ENCODE measurements at places on chromosomes 5 and 9.

DNA sequence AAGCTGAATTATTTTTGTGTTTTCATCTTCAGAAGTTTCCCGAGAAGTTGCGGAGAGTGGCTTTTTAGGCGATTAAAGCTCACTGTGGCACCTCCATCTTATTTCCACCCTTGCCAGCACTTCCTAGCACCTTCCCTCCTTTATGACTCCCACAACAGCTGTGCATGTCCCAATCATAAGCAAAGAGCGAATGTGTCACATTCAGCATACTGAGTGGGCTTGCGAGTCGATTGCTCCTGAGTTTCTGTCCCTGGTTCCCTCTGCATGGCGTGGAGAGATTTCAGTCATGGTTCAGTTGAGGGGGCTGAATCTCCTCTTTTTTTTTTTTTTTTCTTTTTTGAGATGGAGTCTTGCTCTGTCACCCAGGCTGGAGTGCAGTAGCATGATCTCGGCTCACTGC is 144.9 kb downstream of the ARHGAP26 start:
- no peak for DNase-seq

- DNase-seq = no peak
Measured at GRCh38 chr5:126054577-126055347, 368.4 kb upstream of the GRAMD2B start.

GRCh38 chr9:87427851-87428506 is 69.7 kb upstream of the DAPK1 start:
- no peak for DNase-seq

DNA sequence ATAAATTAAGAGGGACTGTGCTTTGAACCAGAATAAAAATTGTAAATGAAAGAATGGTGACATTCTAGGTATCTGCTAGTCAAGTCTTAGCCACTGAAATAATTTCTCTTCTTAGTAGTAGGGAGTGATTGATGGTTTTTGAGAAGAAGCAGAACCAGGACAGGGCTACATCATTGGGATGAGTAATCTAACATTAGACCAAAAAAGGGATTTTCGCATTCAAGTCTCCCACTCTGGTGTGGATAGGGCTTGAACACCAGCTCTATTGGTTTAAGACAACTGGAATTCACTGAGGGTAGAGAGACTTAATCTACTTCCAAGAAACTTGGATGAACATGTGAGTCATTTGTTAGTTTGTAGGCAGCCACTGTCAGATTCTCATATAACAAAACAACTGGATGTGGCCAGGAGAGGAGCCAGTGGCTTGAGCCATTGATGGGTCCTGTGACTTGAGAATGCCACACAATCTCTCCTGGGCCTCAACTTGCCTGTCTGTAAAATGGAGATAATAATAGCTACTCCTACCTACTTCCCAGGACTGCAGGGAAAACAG is 16.6 kb downstream of the FAT2 start:
- DNase-seq = no peak

- no peak for DNase-seq
Measured at GRCh38 chr9:19246891-19247290, 16.4 kb downstream of the DENND4C start.

- no peak for DNase-seq
Measured at GRCh38 chr5:28415791-28416443, 1377.5 kb upstream of the CDH9 start.

GRCh38 chr9:76650692-76651091 is 113.5 kb upstream of the PCA3 start:
- no peak for DNase-seq

GRCh38 chr9:129929496-129930125 is 94.4 kb downstream of the USP20 start:
- no peak for DNase-seq

- no peak for DNase-seq
Measured at GRCh38 chr5:110969502-110969901, 102.0 kb upstream of the TSLP start.

DNA sequence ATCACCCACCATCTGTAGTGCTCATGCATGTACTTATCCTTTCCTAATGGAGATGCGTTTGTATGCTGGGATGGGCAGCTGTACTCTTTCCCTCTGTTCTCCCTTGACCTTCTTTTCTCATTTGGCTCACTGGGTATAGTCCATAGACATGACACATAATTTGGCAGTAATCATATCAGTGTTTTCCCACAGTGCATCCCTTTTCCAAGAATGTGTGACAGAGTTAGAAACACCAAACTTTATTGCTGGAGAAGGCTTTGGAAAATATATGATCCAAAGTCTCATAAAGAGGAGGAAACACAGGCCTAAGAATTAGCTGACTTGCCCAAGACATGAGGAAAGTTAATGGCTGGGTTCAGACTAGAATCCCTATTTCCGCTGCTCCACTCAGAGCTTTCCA is 1233.4 kb upstream of the DMAC1 start:
- no peak for DNase-seq

DNA sequence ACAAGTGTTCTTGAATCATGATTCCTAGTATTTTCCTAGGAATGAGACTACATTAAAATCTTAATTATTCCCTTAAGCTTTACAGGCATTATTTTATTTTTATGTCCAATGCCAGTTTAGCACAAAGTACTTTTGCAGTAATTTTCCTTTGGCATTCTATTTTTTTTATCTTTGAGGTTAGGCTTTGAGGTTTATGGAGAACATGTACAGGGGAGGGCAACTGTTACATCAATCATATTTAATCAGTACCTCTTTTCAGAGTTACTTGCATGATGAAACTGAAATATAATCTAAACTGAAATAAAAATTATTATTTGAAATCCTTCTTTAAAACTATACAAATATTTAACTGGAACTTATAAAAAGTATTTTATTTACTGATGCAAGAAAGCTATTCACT is 118.2 kb upstream of the MPDZ start:
- DNase-seq = no peak

GRCh38 chr9:114157516-114158176 is 2.3 kb downstream of the COL27A1 start:
- no peak for DNase-seq

DNA sequence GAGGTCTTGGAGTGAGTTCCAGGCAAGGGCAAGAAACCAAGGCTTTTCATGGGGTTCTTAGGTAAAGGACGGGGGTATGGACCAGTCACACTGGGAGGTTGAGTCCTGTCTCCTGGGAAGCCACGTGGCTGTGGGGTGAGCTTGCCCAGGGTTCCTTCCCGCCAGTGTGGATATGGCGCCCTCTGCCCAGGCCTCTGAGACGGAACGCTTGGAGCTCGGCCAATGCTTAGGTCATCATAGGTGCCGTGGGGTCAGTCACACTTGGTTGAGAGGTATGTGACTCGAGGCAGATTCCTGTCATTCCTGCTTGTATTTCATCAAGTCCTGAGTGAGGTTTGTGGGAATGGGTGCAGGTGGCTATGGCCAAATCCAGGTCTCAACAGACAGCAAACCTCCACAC is 46.2 kb downstream of the TENT4A start:
- DNase-seq = no peak

DNA sequence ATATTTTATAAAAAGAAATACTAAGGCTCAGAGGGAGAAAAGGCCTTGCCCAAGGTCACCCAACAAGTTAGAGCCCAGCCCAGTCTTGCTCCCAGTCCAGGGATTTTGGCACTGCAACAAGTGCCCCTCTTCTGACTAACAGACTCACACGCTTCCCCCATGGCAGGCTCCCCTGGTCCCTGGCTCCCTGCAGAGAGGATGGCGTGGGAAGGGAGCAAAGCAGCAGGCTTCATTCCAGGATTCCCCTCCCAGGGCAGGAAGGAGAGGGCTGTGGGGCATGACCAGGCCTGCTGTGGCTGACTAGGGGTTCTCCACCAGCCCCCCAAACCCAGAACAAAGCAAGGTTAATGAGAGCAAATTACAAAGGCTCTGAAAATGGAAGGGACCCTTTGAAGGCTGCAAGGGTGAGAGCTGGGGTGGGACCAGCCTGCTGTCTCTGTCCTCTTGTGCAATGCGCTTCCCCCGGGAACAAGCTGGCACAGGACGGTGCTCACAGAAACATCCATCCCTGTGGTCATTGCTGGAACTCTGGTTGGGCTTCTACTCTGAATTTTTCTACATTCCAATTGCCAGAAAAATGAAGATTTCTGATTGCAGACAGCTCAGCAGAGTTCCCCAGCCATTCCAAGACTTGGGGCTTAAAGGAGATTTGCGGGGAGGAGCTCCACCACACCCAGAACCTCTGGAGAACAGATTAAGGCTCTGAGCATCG is 37.1 kb upstream of the FAT2 start:
- DNase-seq = no peak

DNA sequence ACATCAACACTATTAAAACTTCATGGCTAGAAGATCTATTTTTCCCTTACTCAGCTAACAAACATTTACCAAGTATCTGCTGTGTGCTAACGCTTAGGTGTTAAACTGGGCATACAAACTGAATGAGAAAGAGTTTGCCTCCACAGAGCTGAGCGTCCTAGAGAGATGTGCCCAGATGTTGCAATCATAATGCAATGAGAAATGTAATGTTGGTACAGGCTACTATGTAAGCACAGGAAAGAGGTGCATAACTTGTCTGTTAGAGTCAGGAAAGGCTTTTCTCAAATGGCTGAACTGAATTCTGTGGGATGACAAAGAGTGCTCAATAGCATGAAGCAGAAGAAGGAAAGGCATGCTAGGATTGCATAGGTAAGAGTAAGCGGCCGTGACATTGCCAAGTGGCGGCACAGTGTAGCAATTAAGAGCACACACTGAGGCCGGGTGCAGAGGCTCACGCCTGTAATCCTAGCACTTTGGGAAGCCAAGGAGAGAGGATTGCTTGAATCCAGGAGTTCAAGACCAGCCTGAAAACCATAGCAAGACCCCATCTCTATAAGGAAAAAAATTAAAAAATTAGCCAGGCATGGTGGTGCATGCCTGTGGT is 137.8 kb downstream of the MEF2C start:
- DNase-seq = no peak

DNA sequence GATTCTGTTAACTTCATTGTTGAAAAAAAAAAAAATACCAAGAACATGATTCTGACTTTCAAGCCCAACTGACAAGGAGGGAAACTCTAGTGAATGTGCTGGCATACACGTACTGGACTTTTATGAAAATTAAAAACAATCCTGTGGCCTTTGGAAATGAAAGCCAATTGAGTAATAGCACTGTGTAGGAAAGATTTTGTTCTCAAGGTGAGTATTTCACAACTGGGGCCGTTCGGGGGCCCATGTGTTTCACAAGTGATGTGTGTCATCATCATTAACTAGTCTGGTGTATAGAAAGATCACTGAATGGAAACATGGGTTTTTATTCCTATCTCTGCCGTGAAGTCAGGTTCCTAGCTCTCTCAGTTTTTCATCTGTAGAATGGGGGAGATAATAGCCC is 605.0 kb upstream of the CLINT1 start:
- no peak for DNase-seq

GRCh38 chr9:121105531-121105930 is 30.8 kb downstream of the CNTRL start:
- DNase-seq = no peak

- no peak for DNase-seq
Measured at GRCh38 chr5:9801908-9802307, 171.8 kb upstream of the TAS2R1 start.

DNA sequence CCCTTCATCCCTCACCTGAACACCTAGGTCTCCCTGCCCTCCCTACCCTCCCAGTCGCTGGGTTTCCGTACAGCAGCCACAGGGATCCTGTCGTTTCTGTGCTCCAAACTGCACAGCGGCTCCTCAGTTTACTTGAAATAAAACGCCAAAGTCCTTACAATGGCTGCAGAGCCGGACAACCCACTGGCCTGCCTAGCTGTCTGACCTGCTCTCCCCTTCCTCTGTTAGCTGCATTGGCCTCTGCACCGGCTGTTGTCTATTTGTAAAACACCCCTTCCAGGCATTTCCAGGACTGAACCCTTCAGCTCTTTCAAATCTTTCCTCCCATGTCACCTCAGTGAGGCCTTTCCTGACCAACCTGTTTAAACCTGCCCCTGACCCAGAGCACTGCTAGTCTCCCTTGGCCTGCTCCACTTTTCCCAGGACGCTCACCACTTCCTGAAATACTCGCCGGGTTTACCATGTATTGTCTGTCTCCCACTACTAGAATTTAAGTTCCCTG is 9.1 kb upstream of the MGAT1 start:
- DNase-seq = no peak

- DNase-seq = no peak
Measured at GRCh38 chr9:86471171-86471815, 117.1 kb upstream of the TUT7 start.

DNA sequence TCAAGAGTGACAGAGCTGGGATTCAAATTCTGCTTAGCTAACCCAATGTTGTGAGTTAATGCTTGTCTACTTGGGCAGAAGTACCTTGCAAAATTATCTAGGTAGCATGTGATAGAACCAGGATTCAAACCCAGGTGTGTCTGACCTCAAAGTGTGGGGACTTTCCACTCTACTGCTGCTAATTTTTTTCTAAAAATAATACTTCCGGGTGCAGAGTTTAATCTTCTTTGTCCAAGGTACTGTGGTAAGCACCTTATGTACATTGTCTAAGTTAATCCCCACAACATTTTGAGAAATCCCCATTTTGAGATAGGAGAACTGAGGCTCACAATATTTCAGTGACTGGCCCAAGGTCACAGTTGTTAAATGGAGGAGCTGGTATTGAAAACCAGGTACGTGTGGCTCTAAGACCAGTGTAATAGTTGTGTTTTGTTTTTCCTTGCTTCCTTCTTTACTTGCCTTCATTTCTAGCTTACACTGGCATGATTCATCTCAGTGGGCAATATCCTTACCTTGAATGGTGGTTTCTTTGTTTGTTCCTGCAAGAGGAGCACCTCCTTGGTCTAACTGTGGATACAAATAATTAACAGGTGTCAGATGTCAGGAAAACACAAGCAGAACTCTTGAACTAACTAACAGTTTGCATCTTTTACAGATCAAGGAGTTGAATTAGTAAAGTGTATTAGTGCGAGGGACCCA is 7.5 kb downstream of the ALDOB start:
- no peak for DNase-seq

DNA sequence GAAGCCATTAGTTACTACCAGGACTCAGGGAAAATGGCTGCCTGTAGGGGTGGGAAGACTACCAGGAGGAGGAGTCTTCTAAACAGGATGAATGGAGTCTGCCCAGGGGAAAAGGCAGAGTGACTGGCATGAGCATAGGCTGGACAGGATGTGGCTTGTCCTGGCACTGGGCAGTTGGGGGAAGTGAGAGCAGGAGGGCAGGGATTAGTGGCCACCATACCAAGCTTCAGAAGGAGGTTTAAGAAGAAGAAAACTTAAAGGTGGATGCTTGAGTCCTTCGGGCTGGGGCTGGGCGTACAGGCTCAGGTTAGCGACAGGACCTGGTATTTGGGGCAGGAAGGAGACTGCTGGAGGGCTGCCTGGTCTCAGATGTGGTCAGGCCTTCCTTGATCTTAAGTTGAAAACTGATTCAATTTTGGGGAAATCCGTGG is 5.0 kb upstream of the NSD1 start:
- no peak for DNase-seq

DNA sequence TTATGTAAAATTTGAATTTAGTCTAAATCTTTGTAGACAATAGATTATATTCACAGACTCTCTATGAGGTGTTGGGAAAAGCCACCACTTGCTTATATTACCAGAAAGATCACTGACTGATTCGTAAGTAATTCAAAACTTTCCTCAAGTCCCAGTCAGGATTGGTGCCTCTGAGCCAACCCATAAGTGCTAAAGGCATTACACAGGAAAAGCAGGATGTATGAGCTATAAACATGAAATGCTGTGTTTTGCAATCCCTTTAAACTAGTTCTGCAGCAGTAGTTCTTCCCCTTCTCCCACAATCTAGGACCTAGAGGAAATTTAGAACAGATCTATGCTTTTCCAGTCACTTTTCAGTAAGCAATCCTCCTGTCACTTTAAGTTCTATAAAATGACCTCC is 48.0 kb downstream of the SHLD3 start:
- DNase-seq = no peak

GRCh38 chr5:87361031-87361445 is 51.7 kb downstream of the CCNH start:
- no peak for DNase-seq

- no peak for DNase-seq
Measured at GRCh38 chr5:18576586-18576985, 942.3 kb downstream of the TAF11L14 start.

Data from T-helper 9 cell (primary cell).